Pancreas (tissue), 10 donors: ENCODE measurements at places on chromosomes 3 and 15.

- H3K4me3 ChIP-seq, result no peak overlapping the region
- no peak for DNase-seq
- H3K27me3 ChIP-seq, result no peaks in the 10 kb centered on the region
- H3K36me3 ChIP-seq, result no peaks in the 10 kb centered on the region
Observed at GRCh38 chr3:48859206-48859605, 11.5 kb upstream of the PRKAR2A start.

GRCh38 chr3:142209655-142210054, 15.7 kb downstream of the GK5 start:
- H3K4me3 ChIP-seq, result no peak overlapping the region
- no peaks in the 10 kb centered on the region for H3K4me1 ChIP-seq
- H3K27ac ChIP-seq, result no peak overlapping the region
- no peak for DNase-seq
- no peaks in the 10 kb centered on the region for H3K36me3 ChIP-seq

- H3K27me3 ChIP-seq, result no peaks in the 10 kb centered on the region
- H3K27ac ChIP-seq, result no peak overlapping the region
- DNase-seq, result no peak
- H3K4me3 ChIP-seq, result no peak overlapping the region
- no peaks in the 10 kb centered on the region for H3K4me1 ChIP-seq
- H3K36me3 ChIP-seq, result no peaks in the 10 kb centered on the region
Observed at GRCh38 chr15:57806003-57806402, 99.5 kb downstream of the POLR2M start.

GRCh38 chr3:129686941-129687340, 80.5 kb upstream of the PLXND1 start:
- peak overlapping the region; percentile 67 for H3K27ac ChIP-seq
- DNase-seq, result peak; percentile 15
- H3K27me3 ChIP-seq, result no peaks in the 10 kb centered on the region
- H3K36me3 ChIP-seq, result no peaks in the 10 kb centered on the region
- peaks cover 7% of the 10 kb centered on the region for H3K4me1 ChIP-seq

DNA sequence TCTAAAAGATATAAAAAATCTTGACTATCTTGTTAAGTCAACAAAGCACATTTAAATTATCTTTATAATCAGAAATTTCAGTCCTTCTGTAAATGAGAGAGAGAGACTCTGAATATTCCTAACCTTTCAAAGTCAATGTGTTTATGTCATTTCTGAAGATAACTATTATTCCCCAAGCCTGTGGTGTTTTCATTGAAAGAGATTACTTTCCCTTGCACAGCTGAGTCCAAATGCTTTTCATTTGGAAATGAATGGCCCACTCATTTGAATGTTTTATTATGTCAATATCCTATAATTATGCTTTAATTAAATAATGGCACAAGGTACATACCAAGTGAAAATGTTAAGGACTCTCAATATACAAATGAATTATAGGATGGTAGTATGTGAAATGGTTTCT, 680.0 kb upstream of the DPPA4 start:
- H3K27ac ChIP-seq, result no peak overlapping the region
- H3K4me3 ChIP-seq, result no peak overlapping the region

- no peaks in the 10 kb centered on the region for H3K27me3 ChIP-seq
- DNase-seq, result no peak
- no peaks in the 10 kb centered on the region for H3K36me3 ChIP-seq
- no peaks in the 10 kb centered on the region for H3K4me1 ChIP-seq
- H3K27ac ChIP-seq, result no peak overlapping the region
- no peak overlapping the region for H3K4me3 ChIP-seq
Observed at GRCh38 chr3:674116-674515, 418.7 kb upstream of the CNTN6 start.

DNA sequence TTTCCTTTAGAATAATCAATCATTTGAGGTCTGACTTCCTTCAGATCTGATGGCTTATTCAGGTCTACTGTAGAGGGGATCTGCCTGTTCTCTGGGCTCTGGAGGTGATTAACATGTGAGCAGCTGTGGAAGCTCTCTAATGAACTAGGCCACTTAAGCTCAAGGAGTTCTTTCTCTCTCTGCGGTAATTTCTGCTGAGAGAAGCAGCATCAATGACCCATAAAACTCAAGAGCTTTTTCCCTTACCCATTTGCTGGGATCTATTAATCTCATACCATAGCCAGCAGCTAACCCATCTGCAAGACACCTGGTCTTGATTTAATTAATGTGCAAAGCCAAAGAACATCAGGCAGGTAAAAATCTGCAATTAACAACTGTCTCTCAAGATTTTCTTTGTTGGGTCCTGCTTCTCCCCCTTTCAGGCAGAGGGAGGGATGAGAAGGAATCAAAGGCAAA, 73.2 kb upstream of the DLG1 start:
- no peaks in the 10 kb centered on the region for H3K36me3 ChIP-seq
- no peaks in the 10 kb centered on the region for H3K27me3 ChIP-seq
- H3K4me1 ChIP-seq, result no peaks in the 10 kb centered on the region
- no peak for DNase-seq
